OCI-M1 (cell line): ENCODE measurements at places on chromosomes 3 and 15.

DNA sequence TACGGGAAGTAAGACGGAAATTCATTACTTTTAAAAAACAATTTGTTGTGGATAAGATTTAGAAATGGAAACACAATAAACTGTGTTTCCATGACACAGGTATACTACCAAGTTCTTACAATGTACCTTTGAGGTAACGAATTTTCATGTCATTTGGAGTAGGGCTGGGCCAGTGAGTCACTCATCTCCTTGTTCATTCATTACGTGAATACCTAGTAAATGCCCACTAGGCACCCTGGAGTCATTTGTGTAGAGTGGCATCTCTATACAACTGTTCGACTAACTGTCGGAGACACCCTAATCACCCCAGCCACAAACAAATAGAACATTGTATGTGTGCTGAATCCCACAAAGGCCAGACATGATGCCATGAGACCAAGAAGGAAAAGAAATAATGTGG lies 94.8 kb downstream of the IGF1R start:
- DNase-seq = no peak

GRCh38 chr3:189298469-189299375 lies 127.0 kb downstream of the TPRG1 start:
- no peak for DNase-seq

GRCh38 chr3:11379238-11379823 lies 107.1 kb downstream of the ATG7 start:
- peak; percentile 83 for DNase-seq

DNA sequence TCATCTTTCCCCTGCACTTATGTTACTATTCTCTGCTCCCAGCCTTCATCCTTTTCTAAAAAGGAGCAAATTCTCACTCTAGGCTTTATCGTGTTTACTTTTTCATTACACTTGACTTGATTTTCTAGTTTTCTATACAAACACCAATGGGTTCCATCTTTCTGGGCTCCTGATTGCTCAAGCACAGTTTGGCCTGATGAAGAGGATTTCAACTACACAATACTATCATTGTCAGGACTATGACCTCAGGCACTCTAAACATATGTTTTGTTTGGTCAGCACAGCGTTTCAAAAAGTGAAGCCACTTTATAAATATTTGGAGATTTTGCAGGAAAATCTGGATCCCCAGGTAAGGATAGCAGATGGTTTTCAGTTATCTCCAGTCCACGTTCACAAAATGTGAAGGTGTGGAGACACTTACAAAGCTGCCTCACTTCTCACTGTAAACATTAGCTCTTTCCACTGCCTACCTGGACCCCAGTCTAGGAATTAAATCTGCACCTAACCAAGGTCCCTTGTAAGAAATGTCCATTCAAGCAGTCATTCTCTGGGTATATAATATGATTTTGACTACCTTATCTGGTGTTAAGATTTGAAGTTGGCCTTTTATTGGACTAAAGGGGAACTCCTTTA lies 86.2 kb downstream of the TGFBR2 start:
- no peak for DNase-seq

DNA sequence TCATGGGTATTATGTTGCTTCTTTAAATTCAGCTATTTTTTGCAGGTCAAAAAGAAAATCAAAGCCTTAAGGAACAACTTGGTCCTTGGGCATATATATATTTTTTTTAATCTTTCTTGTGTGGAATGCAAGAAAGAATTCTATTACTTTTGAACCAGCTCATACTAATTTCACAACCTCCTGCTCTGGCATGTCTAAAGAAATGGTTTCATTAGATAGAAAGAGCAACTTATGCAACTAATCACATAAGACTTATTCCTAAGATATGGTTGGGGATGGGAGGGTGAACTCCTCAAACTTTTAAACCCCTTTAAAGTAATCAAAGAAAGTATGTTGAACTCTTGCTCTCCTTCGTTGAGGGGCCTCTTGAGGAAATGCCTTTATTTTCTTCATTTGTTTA lies 114.9 kb downstream of the GMNC start:
- no peak for DNase-seq

- no peak for DNase-seq
Measured at GRCh38 chr15:88912500-88912921, 668 bp downstream of the MFGE8 start.
